ENCODE measurements at places on chromosomes 1 and 21.

GRCh38 chr1:199463521-199464127, 563.9 kb upstream of the NR5A2 start:
- no peak for DNase-seq

- no peak for DNase-seq
Measured at GRCh38 chr21:28579986-28580550, 412.6 kb downstream of the LTN1 start.

GRCh38 chr1:221981461-221981860, 239.6 kb upstream of the DUSP10 start:
- DNase-seq, result no peak

GRCh38 chr1:225774281-225775147, 3.1 kb upstream of the SRP9 start:
- no peak for DNase-seq

DNA sequence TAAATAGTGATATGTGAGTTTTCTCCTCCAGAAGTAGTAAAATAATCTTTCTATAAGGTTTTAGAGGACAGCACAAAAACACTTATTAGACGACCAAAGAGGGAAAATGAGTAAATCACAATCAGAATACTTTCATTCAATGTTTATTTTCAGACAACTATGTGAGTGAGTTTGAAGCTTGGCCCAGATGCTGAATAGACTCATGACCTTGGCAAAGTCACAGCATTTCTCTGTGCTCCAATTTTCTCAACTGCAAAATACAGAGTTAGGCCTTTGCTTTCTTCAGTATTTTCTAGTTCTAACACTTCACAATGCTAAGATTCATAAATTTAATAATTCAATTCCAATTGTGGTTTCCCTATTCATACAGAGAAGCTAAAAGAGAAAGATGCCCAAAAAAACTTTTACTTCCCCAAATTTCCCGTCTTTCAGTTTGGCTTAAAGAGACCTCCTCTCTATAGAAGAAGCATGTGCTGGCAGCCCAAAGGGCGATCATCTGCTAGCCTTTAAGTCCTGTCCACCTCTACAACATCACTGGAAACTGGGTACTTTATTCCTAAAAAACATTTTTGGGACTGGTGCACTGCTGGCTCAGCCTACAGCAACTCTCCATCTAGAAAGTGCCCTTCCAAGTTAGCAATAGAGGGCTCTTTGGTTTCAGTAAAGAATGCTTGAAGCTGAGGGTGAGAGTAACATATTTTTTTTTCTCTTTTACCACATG, 116.8 kb upstream of the GORAB start:
- no peak for DNase-seq

- no peak for DNase-seq
Measured at GRCh38 chr1:113835686-113836290, 23.5 kb upstream of the RSBN1 start.

GRCh38 chr1:27436204-27437159, 44.1 kb downstream of the GPR3 start:
- no peak for DNase-seq

- no peak for DNase-seq
Measured at GRCh38 chr1:203439131-203439730, 36.4 kb upstream of the PRELP start.

DNA sequence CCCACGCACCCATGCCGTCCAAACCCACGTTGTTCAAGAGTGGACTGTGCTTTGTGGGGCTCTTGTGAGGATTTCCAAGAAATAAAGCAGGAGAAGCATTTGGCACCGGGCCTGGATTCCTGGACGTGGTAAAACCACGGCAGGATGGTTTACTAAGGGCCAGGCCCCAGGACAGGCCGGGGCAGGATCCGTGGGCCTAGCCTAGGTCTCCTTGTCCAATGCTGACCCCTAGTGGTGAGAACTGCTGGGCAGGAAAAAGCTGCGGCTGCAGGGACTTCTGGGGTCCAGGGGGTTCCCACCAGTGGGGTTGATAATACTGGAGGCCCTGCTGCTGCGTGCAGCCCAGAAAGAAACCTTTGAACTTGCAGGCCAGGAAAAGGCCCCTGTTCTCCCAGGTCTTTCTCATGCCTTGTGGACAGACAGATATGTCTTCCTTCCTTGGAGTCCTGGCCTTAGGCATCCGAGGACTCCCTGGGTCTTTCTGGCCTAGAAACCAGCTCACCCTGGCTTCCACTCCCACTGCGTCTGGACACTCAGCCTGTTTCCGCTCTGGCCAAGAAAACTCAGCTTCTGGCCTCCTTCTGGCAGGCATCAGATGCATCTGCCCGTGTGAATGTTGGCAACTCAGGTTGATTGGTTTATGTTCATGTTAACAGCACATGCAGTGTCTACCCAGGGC, 106.9 kb upstream of the TMEM51 start:
- DNase-seq, result no peak

- no peak for DNase-seq
Measured at GRCh38 chr21:21624674-21625073, 626.5 kb downstream of the NCAM2 start.

DNA sequence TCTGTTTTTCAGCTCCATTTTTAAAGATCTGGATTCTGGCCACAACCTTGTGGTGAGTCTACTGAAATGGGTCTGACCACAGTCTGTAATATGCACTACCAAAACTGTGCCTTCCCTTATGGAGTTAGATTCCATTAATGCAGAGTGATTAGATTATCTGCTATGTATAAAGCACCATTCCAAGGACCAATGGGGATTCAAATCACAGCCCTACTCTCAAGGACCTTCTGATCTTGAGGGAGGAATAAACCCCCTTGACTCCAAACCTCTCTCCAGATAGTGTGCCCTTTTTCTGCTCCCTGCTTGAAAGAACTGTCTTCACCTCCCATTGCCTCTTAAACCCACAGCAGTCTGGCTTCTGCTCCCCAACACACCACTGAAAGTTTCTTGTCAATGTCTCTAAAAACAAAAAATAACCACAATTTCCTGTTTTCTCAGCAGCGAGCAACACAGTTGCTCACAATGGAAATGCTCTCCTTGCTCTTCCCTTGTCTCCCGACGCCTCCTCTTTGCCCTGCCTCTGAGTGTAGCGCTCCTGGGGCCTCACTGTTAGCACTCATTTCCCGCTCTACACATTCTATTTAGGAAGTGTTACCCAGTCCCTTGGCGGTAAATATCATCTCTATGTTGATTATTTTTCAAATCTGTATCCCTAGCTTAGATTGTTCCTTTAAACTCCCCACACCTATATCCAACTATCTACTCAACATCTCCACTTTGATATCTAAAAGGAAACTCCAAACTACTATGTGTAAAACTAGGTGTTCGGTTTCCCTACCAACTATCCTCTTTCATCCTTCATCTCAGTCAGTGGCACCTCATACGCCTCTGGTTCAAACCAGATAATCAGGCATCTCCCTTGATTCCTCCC, 13.6 kb downstream of the PCNX2 start:
- no peak for DNase-seq

DNA sequence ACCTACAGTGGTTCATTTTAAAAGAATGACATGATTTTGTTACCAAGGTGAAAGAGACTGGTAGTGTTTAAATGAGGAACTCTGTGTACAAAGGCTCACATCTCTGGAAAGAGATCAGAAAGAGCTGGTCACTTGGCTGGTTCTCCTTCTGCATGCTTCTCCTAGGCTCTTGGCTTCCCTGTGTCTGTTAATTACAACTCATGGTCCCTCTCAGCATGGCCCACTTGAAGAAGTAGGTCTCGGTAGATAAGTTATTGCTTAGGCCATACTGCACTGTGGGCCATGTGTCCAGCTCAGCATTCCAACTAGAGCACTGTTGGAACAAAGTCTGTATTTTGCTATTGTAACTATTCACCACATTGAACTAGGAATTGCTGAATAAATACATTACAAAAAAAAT, 91.1 kb downstream of the KIAA0319L start:
- no peak for DNase-seq

DNA sequence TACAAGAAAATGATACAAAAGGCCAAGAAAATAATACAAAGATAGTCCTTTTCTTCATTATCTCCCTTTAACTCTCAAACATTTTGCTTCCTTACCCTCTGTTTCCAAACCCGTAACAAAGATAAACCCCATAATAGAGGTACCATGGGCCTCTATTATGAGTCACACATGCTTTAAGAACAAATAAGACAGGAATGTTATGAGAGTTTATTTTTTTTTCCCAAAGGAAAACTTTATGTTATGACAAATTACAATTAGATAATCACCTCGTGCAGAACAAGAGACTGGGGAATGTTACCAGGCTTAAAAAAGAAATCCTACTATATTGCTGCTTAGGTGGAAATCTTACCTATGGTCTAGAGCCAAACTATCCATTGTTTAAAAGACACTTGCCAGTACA, 272.0 kb downstream of the BRINP3 start:
- DNase-seq, result no peak

DNA sequence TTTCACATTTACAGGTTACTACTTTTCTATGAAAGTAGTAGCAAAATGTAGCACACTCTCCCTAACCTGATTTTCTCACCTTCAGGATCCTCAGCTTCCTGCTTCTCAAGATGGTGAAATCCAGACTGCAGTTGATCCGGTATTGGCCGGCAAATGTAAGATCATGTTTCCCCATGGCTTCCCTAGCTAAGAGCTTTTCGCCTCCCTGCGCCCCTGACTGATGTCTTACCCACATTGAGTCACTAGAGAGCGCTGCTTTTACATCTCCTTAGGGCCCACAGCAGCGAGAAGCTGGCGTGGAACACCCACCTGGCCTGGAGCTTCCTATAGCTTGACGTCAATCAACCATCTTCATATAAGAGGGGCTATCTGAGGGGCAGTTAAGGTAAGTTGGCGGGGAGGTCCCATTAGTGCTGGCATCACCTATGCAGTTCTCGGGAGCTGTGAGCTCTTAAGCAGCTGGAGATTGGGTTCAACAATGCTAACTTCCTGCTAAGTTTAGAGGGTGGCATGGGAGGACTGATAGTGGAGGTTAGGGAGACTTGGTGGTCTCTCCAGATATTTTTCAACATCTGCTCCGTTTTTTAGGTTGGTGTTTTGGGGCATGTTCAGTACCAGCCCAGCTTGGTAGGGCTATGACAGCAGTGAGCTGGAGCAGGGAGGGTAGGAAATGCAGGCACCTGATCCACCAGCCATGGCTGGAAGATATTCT, 5.5 kb downstream of the PTPN7 start:
- peak; percentile 92 for DNase-seq

GRCh38 chr1:8962812-8963530, 17.3 kb downstream of the CA6 start:
- DNase-seq, result no peak

DNA sequence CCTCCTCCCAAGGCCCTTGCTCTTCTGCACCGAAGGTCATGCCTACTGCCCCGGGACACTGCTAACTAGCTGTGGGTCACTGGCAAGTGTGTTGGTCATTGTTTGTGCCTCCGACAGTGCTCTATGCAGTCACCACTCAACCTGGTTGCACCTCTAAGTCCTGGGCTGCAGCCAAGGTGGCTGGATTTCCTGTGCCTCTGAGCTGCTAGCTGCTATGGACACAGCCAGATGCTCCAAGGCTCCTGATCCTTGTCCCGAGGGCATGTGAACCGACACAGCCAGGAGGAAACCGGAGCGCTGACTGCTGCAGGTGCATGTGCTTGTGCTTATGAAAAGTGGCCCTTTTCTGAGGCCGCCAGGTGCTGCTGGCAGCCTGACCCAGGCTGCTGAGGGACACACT, 14.7 kb upstream of the SPOCD1 start:
- no peak for DNase-seq

DNA sequence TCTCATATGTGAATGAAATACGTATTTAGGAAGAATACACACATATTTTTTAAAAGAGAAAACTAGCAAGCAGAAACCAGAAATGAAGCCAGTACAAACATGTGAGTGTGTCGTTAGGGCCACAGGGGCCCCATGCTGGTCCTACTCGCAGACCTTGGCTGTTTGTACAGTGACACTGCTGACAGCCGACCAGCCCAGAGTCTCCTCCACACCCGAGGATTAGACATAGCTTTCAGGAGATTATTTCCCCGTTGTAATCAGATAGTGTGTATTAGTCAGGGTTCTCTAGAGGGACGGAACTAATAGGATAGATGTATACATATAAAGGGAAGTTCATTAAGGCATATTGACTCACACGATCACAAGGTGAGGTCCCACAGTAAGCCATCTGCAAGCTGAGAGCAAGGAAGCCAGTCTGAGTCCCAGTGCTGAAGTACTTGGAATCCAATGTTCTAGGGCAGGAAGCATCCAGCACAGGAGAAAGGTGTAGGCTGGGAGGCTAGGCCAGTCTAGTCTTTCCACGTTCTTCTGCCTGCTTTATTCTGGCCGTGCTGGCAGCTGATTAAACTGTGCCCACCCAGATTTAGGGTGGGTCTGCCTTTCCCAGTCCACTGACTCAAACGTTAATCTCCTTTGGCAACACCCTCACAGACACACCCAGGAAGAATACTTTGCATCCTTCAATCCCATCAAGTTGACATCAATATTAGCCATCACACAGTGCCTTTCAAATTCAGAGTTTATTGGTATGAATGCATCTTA, 51.2 kb downstream of the DIP2A start:
- DNase-seq, result no peak

DNA sequence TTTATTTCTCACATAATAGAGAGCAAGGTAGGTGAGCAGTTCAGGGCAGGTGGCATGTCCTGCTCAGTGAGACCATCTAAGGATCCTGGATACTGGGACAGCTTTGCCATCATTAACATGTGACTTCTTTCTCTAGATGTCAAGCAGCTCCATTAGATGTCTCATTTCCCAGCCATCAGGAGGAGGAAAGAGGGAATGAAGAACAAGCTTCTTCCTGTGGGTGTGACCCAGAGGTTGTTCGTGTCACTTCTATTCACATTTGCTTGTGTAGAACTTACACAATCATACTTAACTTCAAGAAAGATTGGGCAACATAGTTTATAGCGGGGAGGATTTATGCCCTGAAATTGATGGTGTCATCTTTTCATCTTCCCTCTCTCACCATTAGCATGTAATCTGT, 169.2 kb upstream of the B3GALT2 start:
- no peak for DNase-seq

DNA sequence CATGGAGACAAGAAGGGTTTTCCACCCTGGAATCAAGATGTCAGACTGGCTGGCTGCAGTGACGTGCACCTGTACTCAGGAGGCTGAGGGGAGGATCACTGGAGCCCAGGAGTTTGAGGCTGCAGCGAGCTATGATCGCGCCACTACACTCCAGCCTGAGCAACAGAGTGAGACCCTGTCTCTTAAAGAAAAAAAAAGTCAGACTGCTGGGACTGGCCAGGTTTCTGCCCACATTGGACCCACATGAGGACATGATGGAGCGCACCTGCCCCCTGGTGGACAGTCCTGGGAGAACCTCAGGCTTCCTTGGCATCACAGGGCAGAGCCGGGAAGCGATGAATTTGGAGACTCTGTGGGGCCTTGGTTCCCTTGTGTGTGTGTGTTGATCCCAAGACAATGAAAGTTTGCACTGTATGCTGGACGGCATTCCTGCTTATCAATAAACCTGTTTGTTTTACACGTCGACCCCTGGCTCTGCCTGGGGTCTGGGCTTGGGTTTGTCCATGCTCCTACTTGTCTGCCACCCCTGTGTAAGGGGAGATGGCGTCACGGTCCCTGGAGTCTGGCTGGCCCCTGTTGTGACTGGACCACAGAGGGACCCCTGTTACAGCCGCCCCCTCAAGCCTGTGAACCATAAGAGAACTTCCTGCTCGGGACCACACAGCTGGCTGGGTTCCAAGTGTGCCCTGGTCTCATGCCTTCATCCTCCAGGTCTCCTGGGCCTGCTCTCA, 20.9 kb upstream of the VPS13D start:
- DNase-seq, result no peak

GRCh38 chr1:181531441-181531840, 48.1 kb downstream of the CACNA1E start:
- no peak for DNase-seq

Data from NCI-H187 treated with DMSO at 0.1 percent for 48 hours (cell line).